GM12864 (cell line): ENCODE measurements at places on chromosomes 2 and 18.

DNA sequence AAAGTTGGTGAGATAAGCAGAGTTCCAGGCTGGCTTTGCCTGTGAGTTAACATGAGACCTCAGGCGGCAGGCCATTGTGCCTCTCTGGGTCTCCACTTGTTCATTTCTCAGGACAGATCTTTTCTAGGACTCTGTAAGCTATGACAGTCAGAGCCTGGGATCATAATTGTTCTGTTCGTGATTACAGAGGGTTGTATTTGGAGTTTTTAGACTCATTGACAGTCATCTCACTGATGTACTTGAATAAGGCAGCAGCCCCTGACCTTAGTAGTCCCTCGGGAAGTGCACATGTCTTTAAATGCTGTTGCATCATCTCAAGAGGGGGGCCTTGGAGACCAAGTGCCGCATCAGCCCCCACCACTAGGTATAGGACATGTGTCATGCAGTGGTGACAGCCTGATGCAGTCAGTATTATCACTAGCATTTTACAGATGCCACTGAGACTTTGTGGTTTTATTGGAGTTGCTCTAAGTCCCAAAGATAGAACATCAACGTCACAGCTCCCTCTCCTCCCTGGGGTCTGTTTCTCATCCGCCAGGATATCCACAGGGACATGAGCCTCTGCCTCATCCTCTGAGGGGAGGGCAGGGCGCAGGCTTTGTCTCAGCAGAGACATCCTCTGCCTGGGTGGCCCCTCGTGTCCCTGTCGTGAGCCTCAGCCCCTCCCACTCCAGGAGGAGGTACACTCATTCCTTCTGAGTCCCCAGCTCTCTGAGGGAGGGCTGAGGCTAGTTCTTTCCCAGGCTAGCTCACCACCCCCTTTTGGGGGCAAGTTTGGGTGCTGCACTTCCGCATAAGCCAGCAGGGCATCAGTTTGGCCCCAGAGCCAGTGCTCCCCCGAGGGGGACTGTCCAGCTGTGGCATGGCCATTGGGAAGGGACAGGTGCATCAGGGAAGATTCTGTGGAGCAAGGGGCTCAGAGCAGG, 14.1 kb downstream of the GLI2 start:
- no peak for DNase-seq

GRCh38 chr2:13050764-13051163, 334.0 kb downstream of the TRIB2 start:
- no peak for DNase-seq

DNA sequence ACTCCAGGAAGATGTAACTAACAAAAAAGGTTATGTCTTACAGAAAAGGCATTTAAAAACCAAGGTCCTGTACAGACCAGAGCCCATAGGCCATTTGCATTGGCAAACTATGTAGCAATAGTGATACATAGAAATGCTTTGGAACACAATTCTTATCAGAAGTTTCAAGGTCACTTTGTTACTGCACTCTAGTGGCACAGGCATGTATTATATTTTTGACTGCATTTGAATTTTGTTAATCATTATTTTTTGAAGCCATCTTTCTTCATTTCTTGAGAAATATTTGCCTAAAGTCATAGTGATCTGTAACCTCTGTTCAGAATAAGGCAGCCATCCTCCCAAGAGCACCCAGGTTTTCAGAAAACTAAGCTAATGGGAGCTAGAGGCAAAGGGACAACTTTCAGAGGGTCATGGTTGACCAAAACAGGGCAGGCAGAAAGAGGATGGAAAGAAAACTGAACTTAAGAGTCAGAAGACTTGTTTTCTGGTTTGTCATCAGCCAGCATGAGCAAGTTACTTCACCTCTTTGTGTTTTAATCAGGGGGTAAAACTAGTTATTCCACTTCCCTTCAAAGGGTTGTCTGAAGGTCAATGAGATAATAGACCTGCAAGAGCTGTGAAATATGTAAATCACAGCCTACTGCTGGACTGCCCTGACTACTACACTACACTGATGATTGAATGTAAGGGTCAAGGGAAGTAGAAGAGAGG, 41.5 kb downstream of the SLC38A11 start:
- DNase-seq: no peak

DNA sequence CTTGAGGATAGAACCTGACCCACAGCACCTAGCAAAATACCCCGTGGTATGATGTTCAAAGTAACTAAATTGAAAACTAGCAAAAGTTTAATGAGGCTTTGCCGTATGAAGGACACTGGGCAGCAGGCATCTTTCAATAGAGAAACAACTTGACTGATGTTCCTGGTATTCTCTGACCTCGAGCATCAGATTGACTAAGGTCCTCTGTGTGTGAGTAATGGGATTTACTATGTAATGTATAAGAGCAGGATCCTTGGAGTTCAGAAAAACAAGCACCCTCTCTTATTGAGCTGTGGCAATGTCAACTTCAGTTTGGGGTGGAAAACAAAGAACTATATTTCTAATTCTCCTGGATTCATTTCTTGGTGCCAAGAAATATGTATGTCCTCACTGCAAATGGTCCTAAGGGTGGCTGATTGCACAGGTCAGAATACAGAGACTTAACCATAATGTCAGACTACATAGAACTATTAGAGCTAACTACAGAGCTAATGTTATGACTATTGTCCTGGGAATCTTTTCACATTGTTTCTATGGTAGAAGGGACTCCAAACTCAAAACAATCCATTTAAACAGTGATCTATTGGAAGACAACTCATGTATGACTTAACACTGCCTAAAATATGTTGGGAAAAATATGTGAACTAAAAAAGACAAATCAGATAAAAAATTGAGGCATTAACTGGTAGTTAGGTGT, 4.4 kb downstream of the TNFAIP6 start:
- DNase-seq: no peak

DNA sequence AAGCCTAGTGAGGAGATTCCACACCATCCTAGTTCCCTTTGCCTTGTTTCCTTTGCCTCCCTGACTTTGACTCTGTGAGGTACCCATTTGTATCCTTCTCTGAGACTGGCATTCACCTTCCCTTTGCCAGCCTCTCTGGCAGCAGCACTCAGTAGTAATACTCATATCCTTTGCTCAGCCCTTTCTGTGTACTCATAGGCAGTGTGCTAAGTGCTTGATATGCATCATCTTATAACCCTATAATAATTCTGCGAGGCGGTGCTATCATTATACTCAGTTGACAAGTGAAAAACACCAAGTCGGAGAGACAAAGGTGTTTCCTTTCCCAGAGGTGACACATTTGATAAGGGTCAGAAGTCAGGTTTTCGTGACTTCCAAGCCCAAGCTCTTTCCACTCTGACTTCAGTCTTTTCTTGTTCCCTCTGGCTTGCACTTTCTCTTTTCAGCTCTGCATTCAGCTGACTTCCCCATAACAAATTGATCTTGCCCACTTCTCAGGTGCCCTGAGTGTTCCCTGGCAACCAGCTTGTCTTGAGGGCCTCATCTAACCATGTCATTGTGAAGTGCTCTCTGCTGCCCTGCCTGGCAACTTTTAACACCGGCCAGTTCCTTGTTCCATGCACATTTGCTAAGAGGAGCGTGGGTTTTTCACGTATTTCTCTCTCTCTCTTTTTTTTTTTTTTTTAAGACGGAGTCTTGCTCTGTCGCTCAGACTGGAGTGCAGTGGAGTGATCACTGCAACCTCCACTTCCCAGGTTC, 94.5 kb upstream of the UPP2 start:
- DNase-seq: no peak

DNA sequence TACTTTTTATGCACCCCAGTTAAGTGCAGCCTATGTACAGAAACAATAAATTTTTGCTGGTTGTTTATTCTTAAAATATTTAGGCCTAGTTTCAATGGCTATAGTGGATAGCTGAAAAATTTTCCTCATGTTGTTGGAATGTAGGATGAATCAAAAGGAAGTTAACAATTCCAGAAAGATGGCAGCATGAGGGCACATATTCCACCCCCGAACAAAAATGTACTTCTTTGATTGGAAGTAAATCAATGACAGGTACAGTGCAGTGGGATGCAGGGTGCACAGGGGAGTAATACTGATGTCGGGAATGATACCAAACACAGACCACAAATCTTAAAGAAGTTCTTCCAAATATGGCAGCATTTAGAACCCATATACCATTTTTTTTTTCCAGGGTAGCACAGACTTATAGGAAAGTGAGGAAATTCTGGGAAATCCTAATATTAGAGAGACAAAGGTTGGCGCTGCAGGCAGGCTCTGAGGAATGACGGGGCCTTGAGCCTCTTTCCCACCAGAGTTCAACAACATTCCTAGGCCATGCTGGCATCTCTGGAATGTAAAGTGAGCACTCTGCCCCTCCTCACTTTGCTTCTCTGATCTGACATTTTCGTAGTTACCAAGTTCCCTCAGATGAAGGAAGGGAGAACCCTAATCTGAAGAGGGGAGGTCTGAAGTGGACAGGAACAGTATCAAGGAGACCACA, 36.6 kb upstream of the IKZF2 start:
- DNase-seq: no peak

DNA sequence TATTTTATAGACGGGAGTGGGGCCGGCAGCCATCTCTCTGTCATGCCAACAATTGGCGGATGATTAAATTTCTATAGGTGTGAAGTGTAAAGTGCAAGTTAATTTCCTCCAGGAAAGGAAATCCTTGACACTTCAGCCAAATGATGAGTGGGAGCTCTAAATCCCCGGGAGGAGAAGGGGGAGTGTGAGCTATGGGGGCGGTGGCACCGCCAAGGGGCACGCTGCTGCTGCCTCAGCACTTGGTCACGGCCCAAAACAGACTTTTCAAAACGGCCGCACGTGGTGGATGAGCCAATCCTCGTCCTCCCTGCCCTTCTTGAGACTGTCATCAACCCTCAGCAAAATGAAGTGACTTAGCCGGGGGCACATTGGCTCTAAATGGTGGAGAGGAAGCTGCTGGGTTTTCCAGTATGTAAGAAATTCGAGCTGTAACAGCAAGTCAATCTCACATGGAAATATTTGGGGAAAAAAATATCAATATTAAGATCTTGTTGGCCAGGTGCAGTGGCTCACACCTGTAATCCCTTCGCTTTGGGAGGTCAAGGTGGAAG, 200.8 kb downstream of the TFCP2L1 start:
- no peak for DNase-seq

DNA sequence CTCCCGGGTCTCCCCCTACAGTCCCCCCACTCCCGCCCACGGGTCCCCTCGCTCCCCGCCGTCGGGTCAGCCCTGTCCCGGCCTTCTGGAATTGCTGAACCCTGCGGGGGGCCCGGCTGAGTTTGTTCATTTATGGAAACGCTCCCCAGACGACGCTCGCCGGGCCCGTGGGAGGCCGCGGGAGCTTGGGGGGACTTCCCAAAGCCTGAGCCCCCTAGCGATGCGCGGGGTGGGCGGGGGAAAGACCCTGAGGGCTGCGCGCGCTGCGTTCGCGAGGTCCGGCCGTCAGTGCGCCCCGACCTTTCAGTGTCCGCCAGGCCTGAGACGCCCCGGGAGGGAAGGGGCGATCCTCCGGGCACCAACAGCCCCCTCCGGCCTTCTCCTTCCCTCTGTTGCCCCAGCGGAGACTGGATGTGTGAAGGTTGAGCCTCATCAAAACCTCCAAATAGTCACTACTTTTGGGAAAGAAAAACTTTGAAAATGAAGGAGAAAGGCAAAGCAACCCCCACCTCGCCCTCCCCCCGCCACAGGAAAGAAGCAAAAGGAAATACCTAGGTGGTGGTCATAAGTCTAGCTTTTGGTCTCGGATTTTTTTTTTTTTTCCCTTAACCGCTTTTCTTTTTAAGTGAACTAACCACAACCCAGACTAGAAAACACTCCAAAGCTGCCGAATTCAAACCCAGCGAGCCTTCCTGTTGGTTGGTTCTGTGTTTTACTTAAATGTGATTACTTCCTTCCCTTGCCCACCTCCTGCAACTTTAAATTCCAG, 509 bp upstream of the CYS1 start:
- DNase-seq: no peak

DNA sequence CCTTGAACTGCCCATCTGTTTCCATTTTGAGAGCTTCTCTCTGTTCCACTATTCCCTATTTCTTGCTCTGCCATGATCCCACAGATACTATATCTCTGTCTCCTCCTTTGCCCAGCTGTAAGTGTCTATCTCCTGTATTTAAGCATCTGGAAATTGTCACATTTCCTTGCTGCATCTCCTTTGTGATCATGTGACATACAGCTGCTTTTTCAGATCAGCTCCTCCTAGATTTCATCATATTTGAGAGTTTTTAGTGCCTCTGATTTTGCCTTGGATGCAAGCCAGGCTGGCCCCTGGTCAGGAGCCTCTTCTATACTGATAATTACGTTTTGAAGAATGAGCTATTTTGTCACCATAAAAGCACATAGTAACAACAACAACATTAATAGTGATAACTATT, 131.7 kb upstream of the TNP1 start:
- DNase-seq: no peak

- DNase-seq: no peak
Measured at GRCh38 chr2:234355021-234355720, 141.7 kb downstream of the ARL4C start.

DNA sequence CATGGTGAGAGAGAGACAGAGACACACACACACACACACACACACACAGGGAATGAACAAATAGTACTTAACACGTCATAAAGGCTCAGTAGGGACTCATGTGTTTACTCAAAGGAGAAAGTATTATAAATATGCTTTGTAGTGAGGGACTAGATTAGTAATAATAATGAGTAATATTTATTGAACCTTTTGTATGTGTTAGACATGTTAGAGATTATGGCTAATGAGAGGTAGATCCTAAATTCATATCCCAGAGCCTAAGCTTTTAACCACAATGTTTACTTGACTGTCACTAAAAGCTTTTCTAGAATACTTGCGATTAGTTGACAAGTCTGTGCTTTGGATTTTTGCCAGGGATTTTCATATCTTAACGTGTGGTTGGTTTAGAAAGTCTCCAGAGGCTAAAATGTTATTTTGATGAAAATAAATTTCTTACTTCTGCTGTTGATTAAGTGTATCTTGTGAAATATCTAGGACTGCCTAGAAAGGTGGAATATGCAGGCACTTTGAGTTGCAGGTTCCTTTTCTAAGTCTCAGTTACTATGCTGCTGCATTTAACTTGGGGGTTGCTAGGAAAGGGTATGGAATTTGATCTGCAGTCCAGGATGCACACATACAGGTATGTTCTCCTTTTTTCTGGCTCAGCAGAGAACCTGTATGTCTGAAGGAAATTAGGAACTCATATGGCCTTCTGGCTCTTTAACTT, 64.5 kb downstream of the UBR3 start:
- no peak for DNase-seq
